ENCODE measurements at places on chromosomes 12 and 14.

GRCh38 chr12:23221926-23222325 lies 597.0 kb downstream of the ETNK1 start:
- H3K4me1 ChIP-seq: no peaks in the 10 kb centered on the region
- H3K36me3 ChIP-seq: no peaks in the 10 kb centered on the region
- no peak overlapping the region for H3K27ac ChIP-seq
- DNase-seq: no peak
- no peak overlapping the region for H3K4me3 ChIP-seq

GRCh38 chr12:67220065-67220464 lies 49.1 kb upstream of the CAND1 start:
- no peaks in the 10 kb centered on the region for H3K4me1 ChIP-seq
- no peak overlapping the region for H3K4me3 ChIP-seq
- DNase-seq: no peak
- no peaks in the 10 kb centered on the region for H3K27me3 ChIP-seq
- no peak overlapping the region for H3K27ac ChIP-seq

DNA sequence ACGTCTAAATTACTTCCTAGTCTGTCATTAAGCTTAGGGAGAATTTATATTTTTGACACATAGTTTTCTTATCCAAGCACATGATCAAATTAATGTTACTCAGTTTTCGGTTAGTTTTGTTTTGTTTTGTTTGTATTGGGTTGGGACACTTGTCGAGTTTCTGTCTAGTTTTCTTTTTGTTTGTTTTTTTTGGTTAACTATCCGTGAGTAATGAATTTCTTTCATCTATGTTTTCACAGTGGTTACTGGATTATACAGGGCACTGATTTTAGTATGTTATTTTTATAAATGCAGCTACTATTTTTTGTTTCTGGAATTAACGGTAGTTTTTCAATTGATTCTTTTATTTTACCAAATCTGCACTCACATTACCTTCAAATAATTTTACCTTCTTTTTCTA lies 2.7 kb downstream of the KLRF1 start:
- H3K27ac ChIP-seq: no peak overlapping the region
- H3K4me3 ChIP-seq: no peak overlapping the region
- no peaks in the 10 kb centered on the region for H3K27me3 ChIP-seq
- H3K4me1 ChIP-seq: no peaks in the 10 kb centered on the region
- no peaks in the 10 kb centered on the region for H3K36me3 ChIP-seq

DNA sequence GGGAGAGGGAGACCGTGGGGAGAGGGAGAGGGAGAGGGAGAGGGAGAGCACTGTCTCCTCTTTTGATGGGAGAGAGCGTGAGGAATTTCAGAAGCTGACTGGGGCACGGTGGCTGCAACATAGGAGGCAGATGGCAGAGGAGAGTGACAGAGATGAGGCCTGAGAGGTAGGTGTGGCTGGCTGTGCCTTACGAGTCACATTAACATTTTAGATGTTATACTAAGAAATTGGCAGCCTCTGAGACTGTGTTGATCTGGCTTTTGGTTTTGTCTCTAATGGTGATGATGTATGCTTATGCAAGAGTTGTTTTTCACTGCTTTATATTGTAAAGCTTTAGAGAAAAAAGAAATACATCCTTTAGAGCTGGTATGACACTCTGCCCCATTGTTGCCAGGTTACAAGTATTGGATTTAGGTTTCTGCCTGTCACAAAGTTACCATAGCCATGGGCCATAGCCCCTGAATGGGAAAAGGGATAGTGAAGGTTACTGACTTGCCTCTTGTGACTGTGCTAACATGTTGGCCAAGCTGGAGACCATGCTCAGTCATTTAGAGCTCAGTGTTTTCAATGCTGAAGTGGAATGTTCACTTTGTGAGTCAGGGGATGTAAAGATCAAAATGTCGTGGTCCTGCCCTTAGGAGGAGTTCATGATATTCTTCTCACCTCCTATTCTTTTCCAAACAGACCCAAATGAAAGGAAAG lies 186.2 kb downstream of the SYNE2 start:
- H3K4me3 ChIP-seq: no peak overlapping the region
- no peaks in the 10 kb centered on the region for H3K36me3 ChIP-seq
- no peak overlapping the region for H3K27ac ChIP-seq
- DNase-seq: no peak

DNA sequence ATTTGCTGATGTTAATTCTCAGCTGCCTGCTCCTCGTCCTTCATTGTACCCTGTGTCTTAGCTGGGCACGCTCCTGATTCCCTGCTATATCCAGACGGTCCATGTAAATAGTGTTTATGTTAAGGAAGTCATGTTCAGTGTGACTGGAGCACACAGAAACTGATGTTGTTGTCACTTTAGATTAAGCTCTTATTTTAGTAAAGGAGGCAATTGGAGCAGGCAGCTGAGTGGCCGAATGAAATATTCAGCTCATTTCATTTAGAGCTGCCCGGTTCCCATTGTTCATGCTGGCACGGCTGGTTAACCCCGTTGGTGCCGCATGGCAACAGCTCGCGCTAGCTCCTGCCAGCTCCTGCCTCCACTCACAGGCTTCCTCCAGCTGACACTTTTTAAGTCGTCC lies 446.8 kb upstream of the SOX5 start:
- no peaks in the 10 kb centered on the region for H3K36me3 ChIP-seq
- DNase-seq: no peak
- H3K4me3 ChIP-seq: no peak overlapping the region
- no peak overlapping the region for H3K27ac ChIP-seq
- no peaks in the 10 kb centered on the region for H3K27me3 ChIP-seq
- no peaks in the 10 kb centered on the region for H3K4me1 ChIP-seq

GRCh38 chr14:96277890-96278289 lies 21.9 kb downstream of the BDKRB1 start:
- no peak overlapping the region for H3K4me3 ChIP-seq
- H3K27ac ChIP-seq: no peak overlapping the region
- H3K27me3 ChIP-seq: no peaks in the 10 kb centered on the region

GRCh38 chr12:105554223-105554678 lies 223.8 kb downstream of the C12orf75 start:
- DNase-seq: no peak
- no peaks in the 10 kb centered on the region for H3K27me3 ChIP-seq
- H3K36me3 ChIP-seq: no peaks in the 10 kb centered on the region

- DNase-seq: no peak
- H3K27me3 ChIP-seq: no peaks in the 10 kb centered on the region
- no peaks in the 10 kb centered on the region for H3K4me1 ChIP-seq
- no peak overlapping the region for H3K27ac ChIP-seq
Measured at GRCh38 chr14:93133464-93133863, 17.7 kb upstream of the ITPK1 start.

GRCh38 chr14:50797250-50798047 lies 33.5 kb downstream of the NIN start:
- H3K27me3 ChIP-seq: no peaks in the 10 kb centered on the region
- no peak overlapping the region for H3K27ac ChIP-seq
- peaks cover 13% of the 10 kb centered on the region for H3K36me3 ChIP-seq

DNA sequence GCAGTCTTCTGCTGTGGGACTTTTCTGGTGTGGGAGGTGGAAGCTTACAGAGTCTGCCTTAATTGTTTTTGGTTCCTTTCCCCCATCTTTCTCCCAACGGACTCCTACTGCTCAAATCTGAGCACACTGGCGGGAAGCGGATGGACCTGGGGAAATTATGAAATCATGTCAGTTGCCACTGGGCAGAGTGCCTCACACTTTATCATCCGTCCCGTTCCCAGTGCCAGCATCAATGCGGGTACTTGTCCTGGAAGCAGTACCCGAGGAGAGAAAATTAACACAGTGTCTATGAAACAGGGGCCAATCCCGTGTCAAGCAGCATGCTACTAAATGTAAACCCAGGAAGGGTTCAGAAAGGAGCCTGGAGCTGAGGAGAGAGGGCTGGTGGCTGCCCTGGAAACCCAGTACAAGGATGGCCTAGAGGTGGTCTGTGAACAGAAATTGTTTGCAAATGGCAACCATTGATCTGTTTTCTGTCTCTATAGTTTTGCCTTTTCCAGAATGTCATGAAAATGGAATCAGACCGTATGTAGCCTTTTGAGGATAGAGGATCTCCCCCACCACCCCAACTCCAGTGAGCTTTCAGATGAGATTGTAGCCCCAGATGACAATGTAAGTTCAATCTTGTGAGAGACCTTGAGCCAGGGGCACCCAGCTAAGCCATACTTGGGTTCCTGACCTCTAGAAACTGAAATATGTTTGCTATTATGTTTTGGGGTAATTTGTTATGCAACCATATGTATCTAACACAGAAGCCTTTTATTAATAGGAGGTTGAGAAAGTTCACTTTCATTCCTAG lies 908 bp upstream of the CDKL1 start:
- no peaks in the 10 kb centered on the region for H3K27me3 ChIP-seq
- H3K36me3 ChIP-seq: no peaks in the 10 kb centered on the region
- peaks cover 17% of the 10 kb centered on the region for H3K4me1 ChIP-seq
- DNase-seq: no peak
- no peak overlapping the region for H3K27ac ChIP-seq
- H3K4me3 ChIP-seq: peak overlapping the region; percentile 72

DNA sequence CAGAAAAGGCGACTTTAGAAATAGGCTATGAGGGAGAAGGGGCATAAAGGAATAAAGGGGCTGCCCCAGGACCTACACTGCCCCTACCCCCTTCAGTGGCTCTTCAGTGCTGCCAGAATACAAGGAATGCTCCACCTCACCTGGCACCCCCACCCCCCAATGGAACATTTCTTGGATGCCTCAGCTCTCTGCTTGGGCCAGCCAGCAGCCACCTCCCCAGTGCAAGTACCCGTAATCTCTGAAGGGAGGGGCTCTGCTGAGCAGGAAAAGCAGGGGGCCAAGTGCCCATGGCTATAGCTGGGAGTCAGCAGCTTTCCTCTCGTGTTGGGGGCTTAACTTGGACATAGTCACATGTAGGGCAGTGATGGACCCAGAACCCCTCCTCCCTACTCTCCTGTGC lies 33.3 kb downstream of the BAZ2A start:
- DNase-seq: no peak
- no peak overlapping the region for H3K27ac ChIP-seq
- peaks cover 68% of the 10 kb centered on the region for H3K36me3 ChIP-seq
- peaks cover 2% of the 10 kb centered on the region for H3K4me1 ChIP-seq

Measured in common myeloid progenitor, CD34-positive (primary cell).